ENCODE measurements at places on chromosomes 7 and 10.

DNA sequence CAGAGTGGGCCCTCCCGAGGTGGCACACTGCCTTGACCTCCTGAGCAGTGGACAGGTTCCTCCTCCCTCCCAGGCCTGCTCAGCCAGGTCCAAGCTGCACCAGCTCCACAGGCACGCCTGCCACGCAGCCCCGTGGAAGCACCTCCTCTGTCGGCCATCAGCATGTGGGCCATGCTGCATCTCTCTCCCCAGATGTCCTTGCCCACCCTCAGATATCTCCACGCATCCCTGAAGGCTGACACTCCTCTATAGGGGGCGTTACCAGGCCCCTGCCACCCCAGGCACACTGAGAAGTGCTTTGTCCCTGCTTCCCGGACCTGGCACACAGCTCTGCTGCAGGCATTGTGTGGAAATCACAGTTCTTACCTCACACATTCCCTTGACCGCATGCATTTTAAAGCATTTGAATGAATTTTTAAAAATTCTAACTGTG lies 598.5 kb downstream of the SDK1 start:
- DNase-seq = no peak

GRCh38 chr10:62724465-62724864 lies 80.1 kb upstream of the ADO start:
- DNase-seq = no peak

GRCh38 chr10:129161150-129161549 lies 305.9 kb upstream of the MGMT start:
- DNase-seq = no peak

DNA sequence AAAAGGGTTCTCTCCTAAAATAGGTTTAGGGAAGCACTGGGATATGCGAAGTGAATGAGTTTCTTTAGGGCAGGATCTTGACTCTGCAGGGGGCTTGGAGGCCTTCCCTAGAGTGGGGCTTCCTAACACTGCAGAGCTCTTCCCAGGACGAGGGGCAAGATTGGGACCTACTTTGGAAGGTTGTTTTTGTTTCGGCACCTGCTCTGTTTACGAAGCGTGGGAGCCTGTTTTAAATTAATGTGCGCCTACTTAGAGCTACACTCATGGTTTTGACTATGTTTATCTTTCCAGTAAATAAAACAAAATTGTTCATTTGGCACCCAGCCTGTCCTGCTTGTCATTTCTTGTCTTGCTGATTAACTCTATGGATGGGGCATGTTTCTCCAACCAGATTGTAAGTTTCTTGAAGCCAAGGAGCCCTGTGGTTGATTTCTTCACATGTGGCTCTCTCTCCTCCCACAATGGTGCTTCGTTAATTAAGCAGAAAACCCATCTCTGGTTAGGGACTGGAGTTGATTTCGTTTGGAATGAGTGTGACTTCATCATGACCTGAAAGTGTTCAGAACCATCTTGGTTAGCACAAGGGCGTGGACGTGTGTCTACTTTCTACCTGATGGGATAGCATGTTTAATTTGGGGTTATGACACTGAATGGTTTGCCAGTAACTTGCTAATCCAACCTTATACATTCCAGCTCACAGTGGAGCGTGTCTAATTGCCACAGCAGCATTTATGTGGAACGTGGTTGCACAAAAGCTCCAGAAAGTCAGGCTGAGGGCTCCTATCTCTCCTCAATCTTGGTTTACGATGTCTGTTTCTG lies 98.1 kb downstream of the TCF7L2 start:
- DNase-seq = no peak

GRCh38 chr10:3982746-3983442 lies 197.9 kb upstream of the KLF6 start:
- no peak for DNase-seq

- no peak for DNase-seq
These were observed 77.5 kb upstream of the GDF10 start for GRCh38 chr10:47222461-47222860.

- DNase-seq = peak; percentile 45
These were observed 3.3 kb upstream of the CUEDC2 start for GRCh38 chr10:102435529-102436233.

- DNase-seq = no peak
These were observed 131.1 kb upstream of the SHH start for GRCh38 chr7:155943251-155943899.

- DNase-seq = no peak
These were observed 4.2 kb upstream of the NT5C3A start for GRCh38 chr7:33066771-33067170.

- peak; percentile 13 for DNase-seq
These were observed 106.4 kb downstream of the ZRANB1 start for GRCh38 chr10:125048094-125048864.

DNA sequence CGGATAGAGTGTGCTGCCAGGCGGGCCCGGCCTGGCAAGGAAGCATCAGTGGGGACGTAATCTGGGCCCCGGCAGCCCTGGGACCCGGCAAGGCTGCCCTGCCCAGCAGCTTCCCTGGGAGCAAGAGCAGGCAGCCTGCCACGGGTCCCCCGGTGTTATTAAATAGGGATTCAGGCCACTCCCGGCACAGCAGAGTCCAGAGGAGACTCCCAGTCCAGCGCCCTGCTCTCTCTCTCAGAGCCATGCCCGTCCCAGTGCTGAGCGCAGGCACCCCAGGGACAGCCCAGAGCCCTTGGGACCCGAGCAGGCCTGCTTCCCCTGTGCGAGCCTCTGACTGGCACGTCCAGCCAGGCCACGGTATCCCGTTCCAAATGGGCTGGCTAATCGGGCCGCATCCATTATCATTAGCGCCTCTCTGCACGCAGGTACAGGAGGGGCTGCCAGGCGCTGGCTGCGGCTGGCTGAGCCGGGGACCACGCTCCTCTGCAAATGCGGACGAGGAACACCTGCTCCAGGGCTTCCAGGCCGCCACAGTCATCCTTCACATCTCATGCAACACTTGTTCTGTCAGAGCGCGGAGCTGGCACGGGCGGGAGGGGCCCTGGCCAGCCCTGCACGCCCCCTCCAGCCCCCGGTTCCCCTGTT lies 344.2 kb upstream of the MKI67 start:
- no peak for DNase-seq

DNA sequence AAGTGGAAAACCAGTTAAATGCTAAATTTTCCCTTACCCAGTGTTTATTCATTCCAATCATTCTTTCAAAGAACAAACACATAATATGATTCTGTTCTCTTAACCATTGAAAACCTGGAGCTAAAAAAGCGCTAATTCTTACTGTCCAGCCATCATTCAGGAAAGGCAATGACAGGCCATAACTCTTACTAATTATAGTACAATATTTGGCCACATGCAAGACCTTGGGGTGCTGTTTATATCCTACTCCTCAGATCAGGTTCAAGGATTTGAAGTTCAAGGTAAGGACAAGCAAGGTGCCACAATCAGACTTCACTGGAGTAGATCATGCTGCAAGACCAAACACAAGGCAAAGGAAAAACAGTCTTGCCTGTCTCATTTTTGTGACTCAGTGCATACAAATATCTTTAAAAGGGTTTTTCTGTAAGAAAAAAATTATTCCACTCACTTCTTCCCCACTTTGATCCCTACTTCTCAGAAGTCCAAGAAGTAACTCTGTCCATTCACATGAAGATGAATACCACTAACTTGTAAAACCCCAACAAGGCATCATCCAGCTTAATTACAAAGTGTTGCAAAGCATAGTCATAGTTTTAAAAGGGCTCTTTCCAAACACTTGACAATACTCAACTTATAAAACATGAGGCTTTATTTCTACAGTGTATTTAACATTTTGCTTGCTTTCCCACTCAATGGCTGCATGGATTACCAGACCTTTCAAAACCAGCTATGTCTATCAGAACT lies 153.0 kb downstream of the DOCK4 start:
- no peak for DNase-seq

DNA sequence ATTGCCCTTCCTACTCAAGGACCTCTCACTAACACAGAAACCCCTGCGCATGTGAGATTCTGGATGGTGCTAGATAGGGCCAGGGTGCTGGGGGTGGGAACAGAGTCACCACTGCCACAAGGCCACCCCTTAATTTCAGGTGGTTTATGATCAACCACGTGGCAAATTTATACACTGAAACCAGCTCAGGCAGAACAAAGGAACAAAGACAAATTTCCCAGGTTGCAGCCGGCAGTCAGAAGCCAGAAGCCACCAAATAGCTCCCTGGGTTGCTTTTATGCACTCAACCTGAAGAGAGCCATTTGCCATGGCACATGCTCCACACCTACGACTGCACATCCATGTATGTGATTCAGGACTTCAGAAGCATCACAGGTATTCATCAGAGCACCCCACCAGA lies 2.5 kb downstream of the VOPP1 start:
- DNase-seq = no peak

DNA sequence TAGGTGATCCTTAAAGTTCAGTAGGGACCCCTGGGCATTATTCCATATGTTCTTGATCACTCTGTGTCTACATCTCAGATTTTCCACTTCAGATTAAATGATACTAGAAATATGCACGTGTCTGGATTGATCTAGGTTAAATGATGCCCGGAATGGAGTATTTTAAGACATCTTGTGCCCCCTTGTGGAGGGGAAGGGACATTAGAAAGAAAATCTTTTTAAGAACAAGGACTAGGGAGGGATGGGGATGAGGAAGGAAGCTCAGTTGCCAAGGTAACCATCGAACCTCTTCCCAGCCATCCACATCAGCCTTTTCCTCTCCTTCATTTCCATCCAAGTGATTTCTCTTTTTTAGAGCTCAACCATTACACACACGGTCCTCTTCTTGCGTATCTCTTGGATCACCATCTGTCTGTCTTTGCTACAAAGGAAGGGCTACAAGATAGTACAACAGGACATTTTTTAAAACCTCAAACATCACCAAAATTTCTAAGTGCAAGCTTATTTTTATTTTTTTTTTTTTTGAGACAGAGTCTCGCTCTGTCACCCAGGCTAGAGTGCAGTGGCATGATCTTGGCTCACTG lies 40.5 kb downstream of the PRSS2 start:
- no peak for DNase-seq

DNA sequence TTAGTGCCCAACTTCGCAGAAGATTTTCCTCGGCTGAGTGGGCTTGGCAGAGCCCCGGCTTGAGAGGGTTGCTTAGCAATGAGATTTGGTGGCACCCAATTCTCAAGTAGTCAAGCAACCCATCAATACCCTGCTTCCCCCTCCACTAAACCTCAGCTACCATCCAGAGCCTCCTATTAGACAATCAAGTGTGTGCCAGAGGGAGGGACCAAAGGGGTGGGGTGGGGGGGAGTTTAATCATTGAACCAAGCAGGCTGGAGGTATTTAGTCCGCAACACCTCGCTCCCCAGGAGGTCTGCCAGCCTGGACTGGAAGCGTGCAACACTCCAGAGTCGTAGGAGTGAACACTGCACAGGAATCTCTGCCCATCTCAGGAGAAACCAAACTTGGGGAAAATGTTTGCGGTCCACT lies at the start of gene HKDC1:
Gene HKDC1, plus strand, starts transcription at position 292 of the 411 bp plus-strand sequence. Its CDS starts 104 bp downstream, at position 396.
- DNase-seq = no peak

- DNase-seq = no peak
These were observed 71.3 kb upstream of the ITPRID1 start for GRCh38 chr7:31442626-31443025.

- no peak for DNase-seq
These were observed 2.5 kb downstream of the TRIM8 start for GRCh38 chr10:102646610-102647442.

- DNase-seq = no peak
These were observed 23.4 kb upstream of the NPS start for GRCh38 chr10:127525686-127526085.

GRCh38 chr10:114479307-114479706 lies 75.0 kb upstream of the AFAP1L2 start:
- no peak for DNase-seq

- DNase-seq = no peak
These were observed 1.0 kb downstream of the IGFBP3 start for GRCh38 chr7:45919993-45920459.

DNA sequence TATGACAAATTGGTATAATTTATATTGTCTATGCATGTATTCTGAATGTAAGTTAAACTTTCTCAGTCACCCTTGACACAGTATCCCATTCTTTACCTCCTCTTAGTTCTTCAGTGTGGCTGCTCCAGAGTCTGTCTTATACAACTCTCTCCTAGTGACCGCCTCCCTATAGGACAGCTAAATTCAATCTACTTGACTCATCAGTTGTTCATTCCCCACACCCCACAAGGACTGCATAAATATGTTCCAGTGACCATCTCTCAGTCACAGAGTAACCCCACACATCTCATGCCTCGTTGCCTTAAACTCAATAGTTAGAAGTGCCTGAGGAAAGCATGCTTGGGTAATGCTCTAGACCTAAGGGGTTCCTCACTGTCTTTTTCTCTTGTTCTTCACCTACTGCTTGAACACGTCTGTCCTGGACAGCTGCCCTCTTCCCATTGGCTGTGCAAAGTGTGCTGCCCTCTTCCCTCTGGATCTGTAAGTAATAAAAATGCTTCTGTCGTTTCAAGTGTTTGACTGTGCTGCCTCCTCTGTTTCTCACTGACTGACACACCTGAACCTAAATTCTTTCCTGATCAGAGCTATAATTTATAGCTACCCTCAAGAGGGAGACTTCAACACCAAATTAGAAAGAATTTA lies 494.6 kb upstream of the GRM3 start:
- no peak for DNase-seq

DNA sequence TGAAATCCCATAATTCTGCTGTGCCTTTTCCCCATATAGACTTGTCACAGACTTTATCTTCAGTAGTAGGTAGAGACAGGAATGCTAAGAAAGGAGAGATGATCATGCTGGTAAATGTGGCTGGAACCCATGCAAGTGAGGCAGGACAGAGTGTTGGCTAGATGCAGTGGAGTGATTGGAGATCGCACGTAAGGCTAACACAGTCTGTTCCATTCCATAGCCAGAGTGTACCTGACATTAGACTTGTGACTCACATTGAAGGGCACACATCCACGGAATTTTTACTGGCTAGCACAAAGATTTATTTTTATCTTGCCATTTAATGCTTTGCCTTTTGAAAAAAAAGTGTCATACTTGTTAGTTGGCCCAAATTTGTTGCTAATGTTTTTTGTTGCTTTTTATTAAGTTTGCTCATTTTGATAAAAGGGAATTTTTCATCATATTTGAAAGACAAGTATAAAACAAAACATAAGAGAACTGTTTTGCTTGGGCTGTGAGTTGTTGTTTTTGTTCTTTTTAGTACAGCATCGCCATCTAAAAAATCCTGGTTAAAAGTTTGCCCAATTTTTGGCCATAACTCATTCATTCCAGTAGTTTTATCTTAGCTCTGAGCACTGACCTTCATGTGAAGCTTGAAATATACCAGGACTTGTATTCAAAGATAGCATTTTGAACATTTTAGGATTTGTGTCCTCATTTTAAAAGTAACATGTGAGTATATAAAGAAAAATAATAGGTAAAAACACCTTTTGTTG lies 81.0 kb downstream of the CPED1 start:
- no peak for DNase-seq

Measured in stimulated activated CD4-positive, alpha-beta T cell treated with anti-CD3 and anti-CD28 coated beads, TNF-alpha, amount 100 ng/mL, for 4 hours (primary cell).